Stimulated activated CD4-positive, alpha-beta T cell treated with anti-CD3 and anti-CD28 coated beads, TNF-alpha, amount 100 ng/mL, for 4 hours (primary cell): ENCODE measurements at places on chromosomes 12 and 14.

DNA sequence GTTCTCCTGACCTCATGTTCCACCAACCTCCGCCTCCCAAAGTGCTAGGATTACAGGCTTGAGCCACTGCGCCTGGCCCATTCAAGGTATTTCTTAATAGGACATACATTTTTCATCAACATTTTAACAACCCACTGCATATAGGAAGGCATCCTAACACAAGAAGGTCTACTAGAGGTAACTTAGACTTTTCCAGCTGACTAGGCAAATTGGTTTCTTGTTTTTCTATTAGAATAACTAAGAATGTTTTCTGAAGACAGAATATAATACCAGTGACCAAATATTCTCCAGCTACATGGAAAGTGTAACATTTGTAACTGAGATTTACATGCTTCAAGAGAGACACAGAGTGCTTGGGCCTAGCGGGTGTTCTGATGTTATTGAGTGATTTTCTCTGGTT, 14.2 kb upstream of the PRB4 start:
- DNase-seq = no peak

DNA sequence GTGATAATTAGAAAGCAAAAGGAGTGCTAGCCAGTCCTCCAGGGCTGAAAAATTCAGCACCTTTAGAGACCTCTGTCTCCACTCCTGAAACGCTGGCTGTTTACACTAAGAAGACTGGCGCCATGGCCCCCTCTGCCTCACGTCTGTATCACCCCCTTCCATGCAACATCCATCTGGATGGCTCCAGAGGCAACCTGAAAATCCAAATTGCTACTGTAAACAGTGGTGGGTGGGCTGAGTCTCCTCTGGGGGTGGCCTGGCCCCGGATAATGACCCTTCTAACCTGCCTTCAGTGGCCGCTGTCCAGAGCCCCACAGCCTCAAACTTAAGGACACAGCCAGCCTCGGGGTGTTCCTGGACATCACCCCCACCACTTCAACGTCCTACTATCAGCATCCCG, 1.4 kb downstream of the PRKD1 start:
- no peak for DNase-seq

DNA sequence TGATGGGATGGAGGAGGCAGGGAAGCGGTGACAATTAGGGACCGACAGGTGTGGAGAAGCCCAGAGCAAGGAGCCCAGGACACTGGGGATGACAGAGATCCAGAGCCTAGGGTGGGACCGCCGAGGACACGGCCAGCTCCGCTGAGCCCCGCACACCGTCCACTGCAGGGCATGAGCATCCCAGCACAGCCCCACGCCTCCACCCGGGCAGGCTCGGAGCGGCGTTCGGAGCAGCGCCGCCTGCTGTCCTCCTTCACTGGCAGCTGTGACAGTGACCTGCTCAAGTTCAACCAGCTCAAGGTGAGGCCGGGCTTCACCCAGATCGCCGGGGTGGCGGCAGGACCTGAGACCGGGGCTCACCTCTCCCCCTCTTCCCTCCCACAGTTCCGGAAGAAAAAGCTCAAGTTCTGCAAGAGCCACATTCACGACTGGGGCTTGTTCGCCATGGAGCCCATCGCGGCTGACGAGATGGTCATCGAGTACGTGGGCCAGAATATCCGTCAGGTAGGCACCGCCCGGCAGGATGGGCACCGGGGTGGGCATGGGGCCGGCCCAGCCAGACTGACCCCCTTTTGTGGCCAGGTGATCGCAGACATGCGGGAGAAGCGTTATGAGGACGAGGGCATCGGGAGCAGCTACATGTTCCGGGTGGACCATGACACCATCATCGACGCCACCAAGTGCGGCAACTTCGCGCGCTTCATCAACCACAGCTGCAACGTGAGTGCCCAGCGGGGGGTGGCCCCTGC, 23.7 kb downstream of the SETD1B start:
- DNase-seq = no peak

GRCh38 chr12:74871817-74872216, 334.2 kb downstream of the ATXN7L3B start:
- DNase-seq = no peak

DNA sequence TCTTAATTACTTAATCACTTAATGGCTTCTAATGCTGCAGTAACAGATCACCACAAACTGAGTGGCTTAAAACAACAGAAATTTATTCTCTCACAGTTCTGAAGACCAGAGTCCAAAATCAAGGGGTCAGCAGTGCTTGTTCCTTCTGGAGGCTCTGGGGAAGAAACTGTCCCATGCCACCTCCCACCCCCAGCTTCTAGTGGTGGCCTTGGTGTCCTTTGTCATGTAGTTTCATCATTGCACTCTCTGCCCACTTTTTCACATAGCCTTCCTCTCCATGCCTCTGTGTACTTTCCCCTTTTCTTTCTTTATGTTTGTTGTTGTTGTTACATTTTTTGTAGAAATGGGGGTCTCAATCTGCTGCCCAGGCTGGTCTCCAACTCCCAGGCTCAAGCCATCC, 16.1 kb upstream of the UBC start:
- DNase-seq = no peak

- no peak for DNase-seq
Measured at GRCh38 chr12:103373088-103373523, 122.7 kb downstream of the C12orf42 start.

- DNase-seq = no peak
Measured at GRCh38 chr14:89060191-89060590, 235.7 kb downstream of the TTC8 start.

GRCh38 chr12:106345746-106346145, 11.8 kb upstream of the POLR3B start:
- DNase-seq = no peak

DNA sequence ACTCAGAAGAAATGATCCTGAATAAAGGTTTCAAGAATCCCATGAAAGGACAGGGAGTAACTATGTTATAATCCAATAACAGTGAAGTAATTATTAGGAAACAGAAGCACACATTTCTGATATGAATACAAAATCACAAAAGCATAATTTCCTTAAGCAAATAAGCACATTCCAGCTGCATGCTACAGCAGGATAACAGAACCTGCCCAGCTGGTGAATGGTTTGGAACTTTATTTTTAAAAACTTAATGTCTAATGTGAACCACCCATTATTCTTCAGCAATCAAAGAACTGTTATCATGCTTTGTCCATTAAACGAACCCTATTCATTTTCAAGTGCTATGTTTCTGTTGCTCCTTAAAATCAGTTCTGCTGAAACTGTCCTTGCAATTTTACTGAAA, 13.4 kb downstream of the SPTLC2 start:
- no peak for DNase-seq

GRCh38 chr12:30646821-30647220, 48.8 kb downstream of the IPO8 start:
- DNase-seq = no peak

DNA sequence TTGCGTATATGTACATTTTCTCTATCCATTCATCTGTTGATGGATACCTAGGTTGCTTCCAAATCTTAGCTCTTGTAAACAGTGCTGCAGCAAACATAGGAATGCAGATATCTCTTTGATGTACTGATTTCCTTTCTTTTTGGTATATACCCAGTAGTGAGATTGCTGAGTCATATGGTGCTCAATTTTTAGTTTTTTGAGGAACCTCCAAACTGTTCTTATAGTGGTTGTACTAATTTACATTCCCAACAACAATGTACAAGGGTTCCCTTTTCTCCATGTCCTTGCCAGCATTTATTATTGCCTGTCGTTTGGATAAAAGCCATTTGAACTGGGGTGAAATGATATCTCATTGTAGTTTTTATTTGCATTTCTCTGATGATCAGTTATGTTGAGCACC, 44.3 kb downstream of the PELI2 start:
- no peak for DNase-seq

DNA sequence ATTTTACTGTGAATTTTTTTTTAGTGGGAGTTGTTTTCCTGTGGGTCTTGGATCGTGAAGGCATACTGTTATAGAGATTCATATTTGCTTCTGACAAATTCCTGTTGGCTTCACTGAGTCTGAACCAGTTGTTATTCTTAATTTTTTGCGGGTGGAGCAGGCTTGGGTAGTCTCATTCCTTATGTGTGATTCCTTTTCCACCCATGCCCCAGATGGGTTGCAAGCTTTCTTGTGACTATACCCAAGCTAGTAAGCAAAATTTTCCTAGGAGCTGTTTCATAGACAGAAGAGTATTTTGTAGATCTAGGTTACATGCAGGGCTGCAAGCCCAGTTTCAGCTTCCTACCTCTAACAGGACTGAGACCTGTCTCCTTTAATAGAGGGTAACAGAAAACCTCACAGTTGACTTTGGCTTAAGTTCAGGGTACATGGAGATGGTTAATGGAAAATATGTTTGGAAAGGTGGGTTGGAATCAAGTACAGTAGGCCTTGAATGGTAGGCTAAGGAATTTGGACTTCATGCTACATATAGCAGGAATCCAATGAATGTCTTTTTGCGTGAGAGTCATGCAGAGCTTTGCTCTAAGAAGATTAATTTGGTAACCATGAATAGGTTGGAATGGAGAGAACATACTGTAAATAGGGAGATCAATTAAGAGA, 29.0 kb downstream of the TRMT5 start:
- no peak for DNase-seq

GRCh38 chr12:108531929-108532848, 17.1 kb downstream of the FICD start:
- no peak for DNase-seq

- DNase-seq = no peak
Measured at GRCh38 chr12:122753319-122753650, 661 bp downstream of the DENR start.

- DNase-seq = no peak
Measured at GRCh38 chr12:114013575-114014345, 47.6 kb upstream of the RBM19 start.

DNA sequence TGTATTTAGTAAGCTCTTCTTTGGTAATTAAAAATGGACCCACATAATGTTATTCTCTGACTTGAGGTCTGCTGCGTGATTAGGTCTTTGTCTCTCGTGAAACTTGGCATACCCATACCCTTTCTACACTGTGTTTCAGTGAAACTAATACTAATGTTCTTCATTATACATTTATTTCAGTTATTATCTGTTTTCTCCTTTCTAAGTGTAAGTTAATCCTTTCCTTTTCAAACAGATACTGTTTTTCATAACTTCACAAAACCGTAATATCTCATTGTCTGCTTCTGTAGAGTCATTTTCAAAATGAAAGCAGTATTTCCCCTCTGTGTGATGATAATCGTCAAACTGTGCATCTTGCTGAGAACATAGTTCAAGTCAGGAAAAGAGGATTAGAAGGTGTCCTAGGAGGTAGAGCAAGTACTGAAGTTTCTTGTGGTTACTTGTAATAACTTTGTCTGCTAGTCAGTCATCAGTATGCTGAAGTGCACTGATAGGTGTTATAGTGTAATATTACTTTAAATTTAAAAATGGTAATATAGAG, 15.9 kb downstream of the PYROXD1 start:
- DNase-seq = no peak
